Karpas-422 (cell line): ENCODE measurements at places on chromosomes 4 and X. TPM values are rescaled to one million over a fixed set of nuclear protein-coding genes. Genes with fewer than 3 reads are reported as not detected.

MEPE gene
- not detected in 2 replicates for total RNA-seq

DNA sequence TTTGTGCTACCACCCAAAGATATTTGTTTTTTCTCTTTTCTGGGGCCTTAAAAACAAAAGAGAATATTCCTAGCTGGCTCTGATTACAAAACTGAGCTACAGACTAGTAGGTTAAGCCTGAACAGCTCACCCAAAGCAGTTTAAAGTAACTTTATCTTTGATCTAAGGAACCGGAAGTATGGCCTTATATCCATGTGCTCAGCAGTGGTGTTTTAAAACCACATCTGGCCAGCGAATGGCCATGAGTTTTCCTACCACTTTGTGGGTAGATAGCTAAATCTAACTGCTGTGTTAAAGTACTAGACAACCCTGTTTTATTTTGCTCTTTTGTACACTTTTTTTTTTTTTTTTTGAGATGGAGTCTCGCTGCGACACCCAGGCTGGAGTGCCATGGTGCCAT is 24.6 kb downstream of the ADGRG4 start:
- DNase-seq = no peak

DNA sequence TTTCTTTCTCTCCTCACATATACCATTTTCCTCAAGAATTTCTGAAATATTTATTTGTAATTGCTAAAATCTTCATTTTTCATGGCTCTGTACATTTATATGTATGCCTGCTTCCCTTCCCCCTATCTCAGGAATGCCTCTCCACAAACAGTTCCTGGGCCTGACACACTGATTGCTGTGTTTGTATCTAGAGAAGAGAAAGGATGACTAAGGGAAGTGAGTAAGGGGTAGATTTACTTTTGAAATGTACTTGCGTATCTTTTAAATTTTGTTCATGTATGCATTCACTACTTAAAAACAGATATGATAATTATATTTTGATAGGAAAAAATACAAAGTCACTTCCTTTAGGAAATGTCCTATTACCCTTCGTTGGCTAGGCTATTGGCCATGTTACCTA is 790.8 kb downstream of the PCDH18 start:
- no peak for DNase-seq

DNA sequence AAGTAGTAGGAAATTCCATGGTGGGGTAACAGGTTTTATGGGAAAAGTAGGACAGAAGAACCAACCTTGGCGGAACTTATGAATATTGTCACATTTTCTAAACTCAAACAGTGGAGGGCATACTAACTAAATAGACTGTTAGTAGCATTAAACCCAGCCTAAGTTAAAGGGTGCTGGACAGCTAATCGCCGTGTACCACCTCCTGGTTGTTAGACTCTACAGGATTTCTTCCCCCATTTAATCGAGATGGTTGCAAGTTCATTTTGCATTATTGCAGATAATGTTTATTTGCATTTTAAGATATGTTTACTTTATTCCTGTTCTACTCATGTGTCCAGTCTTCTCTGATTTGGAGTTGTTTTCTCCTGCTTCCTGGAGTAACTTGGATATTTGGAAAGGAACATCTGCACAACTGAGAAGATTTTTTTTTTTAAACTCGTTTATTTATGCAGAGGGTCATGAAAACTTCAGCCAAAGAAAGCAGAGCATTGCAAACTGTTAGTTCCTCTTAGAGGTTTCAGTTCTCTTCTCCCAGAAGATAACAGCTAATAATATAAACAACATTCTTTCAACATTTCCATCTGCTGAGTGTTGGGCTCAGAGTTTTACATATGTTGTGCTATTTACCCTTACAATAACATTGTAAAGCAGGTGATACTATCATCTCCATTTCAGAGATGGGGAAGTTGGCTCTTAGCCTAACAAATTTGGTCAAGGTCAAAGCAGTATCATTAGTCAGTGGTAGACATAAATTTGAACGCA is 51.5 kb upstream of the TBC1D9 start:
- DNase-seq = peak; percentile 44

DNA sequence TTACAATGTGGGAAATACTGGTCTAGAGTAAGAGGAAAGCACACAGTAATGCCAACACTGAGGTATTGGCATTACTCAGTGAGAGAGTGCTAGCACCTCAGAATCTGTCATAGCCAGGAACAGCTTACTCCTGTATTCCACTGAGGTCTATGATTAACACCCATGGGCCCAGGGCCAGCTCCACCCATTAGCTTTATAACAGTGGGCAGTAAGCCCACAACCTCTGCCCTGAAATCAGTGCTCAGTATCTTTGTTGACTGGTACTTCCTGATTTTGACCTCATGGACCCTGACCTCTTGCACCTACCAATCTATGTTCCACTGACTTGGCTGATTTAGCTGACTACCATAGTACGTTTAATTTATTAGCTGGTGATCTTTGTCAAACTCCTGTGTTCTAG is 56.1 kb downstream of the LANCL3 start:
- no peak for DNase-seq

DNA sequence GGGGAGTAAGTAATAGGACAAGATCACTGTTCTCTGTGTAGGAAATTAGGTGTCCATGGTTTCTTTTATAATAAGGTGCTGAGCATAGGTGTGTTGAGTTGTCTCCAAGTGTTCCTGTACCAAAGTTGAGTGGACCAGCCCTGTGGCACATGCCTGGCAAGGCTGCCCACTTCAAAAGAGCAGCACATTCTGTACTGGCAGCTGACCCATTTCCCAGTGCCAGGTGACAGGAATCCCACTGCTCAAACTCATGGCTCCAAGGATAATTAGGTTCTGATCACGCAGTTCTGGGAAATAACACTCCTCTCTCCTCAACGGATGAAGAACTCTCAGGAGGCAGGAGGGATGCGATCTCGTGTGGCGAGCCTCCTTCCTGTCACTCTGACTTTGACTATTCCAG is 12.8 kb upstream of the LGI2 start:
- DNase-seq = no peak

GRCh38 chr4:184016759-184017668 is 111.9 kb downstream of the STOX2 start:
- DNase-seq = no peak
